Osteoblast (primary cell): ENCODE measurements at places on chromosomes 13 and 19. TPM values are rescaled to one million over a fixed set of nuclear protein-coding genes. Genes with fewer than 3 reads are reported as not detected.

FREM2 gene
- not detected in 2 replicates for total RNA-seq

ZNF837 gene
- total RNA-seq: 4.4 and 4.7 TPM in 2 replicates

NOVA2 gene
- not detected in 2 replicates for total RNA-seq

NECTIN2 gene
- 38.9 and 46.0 TPM in 2 replicates for total RNA-seq

CD22 gene
- under 0.01 TPM in 1 of 2 replicates, not detected in the other for total RNA-seq

SPRY2 gene
- 5.0 and 6.5 TPM in 2 replicates for total RNA-seq

ADM5 gene
- total RNA-seq: under 0.01 and 0.29 TPM in 2 replicates

DAND5 gene
- total RNA-seq: not detected in 2 replicates

DBP gene
- total RNA-seq: 14.5 and 18.3 TPM in 2 replicates

CDC16 gene
- 82.2 and 85.7 TPM in 2 replicates for total RNA-seq

IL17D gene
- total RNA-seq: 2.1 and 2.2 TPM in 2 replicates

ZNF565 gene
- 6.9 and 7.1 TPM in 2 replicates for total RNA-seq

NFKBIB gene
- 9.1 and 12.7 TPM in 2 replicates for total RNA-seq

KLF5 gene
- total RNA-seq: 4.0 and 5.9 TPM in 2 replicates

APOC4 gene
- not detected in 2 replicates for total RNA-seq

ZNF534 gene
- not detected in 2 replicates for total RNA-seq

CYP2B6 gene
- total RNA-seq: not detected in 2 replicates
